Cardiac fibroblast (primary cell): ENCODE measurements at places on chromosomes 5 and 9.

DNA sequence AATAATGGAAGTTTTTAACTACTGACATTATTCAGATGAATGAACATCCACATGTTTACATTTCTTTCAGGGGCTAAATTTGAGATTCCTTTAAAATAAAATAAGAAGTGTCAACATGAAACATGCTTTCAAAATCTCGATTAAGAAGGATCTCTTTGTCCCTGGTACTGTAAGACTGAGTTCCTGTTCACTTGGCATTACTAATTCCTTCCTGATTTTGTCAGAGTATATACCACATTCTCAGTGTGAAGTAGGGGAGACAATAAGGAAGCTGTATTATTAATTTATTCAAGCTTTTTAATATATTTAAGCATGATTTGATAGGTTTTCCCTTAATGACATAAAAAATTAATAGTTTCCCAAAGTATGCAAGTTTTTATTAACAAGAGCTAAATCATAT is 81.5 kb upstream of the GRHPR start:
- no peak for DNase-seq

DNA sequence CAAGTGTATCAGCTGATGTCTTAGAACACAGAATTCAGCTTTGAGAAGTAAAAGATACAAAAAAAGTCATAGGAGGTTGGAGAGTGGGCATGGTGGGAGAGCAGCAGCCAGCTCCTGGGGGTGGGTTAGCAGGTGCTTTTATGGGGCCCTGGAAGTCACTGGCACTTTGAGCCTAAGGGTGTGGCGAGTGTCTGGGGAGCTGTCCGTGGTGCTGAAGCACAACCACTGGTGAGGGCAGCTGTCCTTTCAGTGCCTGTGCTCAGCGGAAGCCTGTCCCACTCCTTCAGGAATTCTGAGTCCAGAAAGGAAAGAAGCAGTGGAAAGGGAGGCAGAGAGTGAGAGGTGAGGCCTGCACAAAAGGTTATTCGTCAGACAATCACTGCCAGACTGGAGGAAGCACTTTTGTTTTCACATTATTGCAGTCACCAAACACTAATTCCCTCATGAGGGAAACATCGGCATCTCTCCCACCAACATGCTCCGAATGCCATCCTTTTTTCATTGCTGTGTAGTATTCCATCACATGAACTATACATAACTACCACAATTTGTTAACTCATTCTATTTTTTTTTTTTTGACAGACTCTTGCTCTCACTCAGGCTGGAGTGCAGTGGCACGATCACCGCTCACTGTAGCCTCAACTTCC is 59.4 kb upstream of the RAPGEF1 start:
- DNase-seq = peak; percentile 47

- no peak for DNase-seq
Observed at GRCh38 chr9:23777328-23777727, 48.7 kb downstream of the ELAVL2 start.

DNA sequence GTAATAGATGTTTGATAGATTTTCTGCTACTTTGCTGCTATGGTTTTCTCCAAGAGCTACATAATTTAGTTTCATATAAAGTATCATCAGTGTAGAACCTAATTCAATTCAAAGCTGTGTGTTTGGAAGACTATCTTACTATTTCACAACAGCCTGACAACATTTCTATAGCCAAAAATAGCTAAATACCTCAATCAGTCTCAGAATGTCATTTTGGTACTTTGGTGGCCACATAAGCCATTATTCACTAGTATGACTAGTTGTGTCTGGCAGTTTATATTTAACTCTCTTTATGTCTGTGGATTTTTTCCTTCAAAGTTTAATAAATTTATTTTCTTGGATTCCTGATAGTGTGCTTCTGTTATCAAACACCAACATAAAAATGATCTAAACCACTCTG is 35.1 kb upstream of the CCDC152 start:
- DNase-seq = no peak

DNA sequence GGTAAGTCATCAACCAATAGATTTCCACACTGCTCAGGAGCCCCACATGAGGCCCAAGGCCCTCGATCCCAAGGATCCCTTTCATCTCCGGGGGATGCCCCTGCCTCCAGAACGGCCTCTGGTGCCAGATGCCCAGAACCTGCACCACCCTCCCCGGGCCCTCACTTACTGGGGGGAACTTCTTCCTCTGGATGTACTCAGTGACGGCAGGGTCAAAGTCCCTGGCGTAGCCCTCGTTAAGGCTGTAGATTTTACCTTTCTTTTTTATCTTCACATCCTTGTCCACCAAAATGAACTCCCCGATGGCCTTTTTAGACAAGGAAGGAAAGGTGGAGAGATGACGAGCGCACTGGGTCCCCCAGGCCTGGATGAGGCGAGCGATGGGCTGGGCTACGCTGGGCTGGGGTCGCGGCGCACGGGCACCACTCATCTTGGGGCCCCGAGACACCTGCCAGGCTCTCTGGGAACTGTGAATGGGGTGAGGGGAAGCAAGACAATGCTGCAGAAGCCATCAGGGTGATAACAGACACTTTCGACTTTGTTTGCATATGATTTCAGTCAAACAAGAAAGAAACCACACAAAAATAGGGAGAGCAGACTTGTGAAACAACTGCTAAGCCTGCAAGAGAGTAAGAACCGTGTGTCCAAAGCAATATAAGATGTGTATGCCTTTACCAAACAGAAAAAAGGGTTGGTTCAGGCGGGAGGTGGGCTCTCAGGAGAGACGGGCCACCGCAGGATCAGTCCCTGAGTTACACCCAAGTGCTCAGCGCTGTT is 13.2 kb upstream of the FBP2 start:
- no peak for DNase-seq

GRCh38 chr9:34049630-34050384 is 1.1 kb upstream of the UBAP2 start:
- no peak for DNase-seq

GRCh38 chr5:65916636-65917035 is 9.7 kb upstream of the ERBIN start:
- no peak for DNase-seq

DNA sequence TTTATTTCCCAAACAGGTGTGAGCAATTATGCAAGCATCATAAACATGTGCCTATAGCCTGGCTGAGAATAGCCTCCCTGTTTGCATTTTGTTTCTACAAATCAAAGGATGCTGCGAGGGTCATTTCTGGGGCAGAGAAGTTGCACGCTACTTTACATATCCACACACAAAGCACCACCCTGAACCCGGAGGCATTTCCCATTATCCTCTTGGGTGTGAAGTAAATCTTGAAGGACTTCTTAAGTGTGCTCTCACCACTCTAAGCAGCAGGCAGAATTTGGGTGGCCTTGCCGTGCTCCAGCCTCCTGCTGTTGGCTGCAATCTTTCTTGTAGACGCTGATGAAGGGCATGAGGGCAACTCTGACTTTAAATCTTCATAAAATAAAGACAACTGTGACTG is 124.0 kb upstream of the TLE4 start:
- no peak for DNase-seq

GRCh38 chr9:4927701-4928100 is 57.4 kb upstream of the JAK2 start:
- no peak for DNase-seq

GRCh38 chr5:116411101-116411571 is 163.5 kb downstream of the SEMA6A start:
- DNase-seq = peak; percentile 31

GRCh38 chr5:123549256-123549904 is 37.4 kb downstream of the CSNK1G3 start:
- no peak for DNase-seq

GRCh38 chr9:94443032-94443722 is 111.7 kb upstream of the PCAT7 start:
- no peak for DNase-seq

DNA sequence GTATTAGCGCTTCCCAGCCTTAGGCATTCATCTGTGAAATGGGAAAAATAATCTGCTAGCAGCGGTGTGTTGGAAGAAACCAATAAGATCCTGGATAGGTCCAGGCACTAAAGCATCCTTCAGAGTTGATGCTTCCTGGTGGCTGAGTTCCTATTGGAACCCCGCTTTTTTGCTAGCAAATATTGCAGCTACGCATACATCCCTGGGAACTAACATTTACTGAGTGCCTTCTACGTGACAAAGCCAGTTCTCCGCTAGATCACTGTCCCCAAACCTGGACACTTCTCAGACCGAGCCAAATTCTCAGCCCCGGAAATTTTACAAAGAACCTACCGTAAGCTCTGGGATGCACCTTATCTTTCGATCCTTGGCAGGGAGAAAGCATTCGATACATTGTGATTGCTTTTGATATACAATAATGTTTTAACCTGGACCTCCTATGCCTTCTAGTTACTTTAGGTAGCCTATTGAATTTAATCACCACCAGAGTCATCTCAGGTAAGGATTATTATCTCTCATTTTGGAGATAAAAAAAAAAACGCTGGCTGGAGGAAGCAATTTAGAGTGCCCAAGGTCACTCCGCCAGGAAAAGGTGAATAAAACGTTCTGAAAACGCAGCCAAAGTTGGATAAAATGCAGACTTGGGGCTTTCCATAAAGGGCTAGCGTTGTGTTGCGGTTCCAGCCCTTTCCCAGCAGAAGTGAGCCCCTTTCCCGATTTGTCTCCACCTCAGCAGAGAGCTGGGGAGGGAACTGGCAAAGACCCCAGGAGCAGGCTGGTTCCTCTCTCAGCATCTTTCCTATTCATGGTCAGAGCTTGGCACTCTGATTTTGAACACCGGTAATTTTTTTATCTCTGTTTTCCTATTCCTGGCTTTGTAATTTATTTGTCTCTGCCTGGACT is 2.6 kb upstream of the MSX2 start:
- DNase-seq = no peak

GRCh38 chr9:83538172-83538889 is at the start of gene FRMD3:
Gene FRMD3, minus strand, starts transcription at chr9:83538401. Its CDS starts 170 bp downstream, at chr9:83538231.
- DNase-seq = peak; percentile 73

- DNase-seq = no peak
Observed at GRCh38 chr5:102700120-102700831, 54.8 kb upstream of the PAM start.

DNA sequence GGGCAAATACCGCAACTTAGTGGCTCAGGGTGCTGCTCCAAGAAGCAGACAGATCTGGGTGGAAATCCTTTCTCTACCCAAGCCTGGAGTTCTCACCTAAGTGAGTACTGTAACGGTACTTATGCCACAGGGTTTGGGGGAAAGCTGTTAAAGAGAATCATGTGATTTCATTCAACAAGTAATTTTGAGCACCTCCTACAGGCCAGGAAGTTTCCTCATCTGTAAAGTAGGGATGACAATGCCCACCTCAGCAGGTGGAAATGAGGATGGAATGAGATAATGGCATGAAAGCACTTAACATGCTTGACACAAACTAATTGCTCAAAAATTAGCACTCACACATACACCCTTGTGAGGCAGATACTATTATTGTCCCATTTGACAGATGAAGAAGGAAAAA is 114.1 kb downstream of the JAKMIP2 start:
- DNase-seq = no peak

GRCh38 chr9:108838017-108838416 is 17.8 kb downstream of the ACTL7B start:
- peak; percentile 10 for DNase-seq

DNA sequence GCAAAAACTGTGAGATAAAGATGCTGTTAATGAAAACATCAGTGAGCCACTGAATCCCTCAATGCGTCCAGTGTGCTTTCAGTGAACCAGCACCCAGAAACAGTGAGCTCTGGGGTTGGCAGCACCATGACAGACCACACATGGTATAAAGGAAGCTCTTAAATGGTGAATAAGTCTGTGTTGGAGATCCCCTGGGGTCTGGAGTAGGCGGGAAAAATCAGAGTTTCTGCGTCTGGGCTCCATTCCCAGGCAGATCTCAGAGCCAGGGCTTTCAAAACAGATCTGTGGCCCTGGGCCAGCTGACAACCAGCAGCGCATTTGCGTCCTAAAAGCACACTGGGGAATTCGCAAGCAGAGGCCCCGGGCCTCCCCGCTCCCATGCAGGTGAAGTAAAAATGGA is 233.5 kb downstream of the FRMD3 start:
- DNase-seq = peak; percentile 96

GRCh38 chr5:608429-609370 is 3.4 kb upstream of the CEP72 start:
- no peak for DNase-seq

DNA sequence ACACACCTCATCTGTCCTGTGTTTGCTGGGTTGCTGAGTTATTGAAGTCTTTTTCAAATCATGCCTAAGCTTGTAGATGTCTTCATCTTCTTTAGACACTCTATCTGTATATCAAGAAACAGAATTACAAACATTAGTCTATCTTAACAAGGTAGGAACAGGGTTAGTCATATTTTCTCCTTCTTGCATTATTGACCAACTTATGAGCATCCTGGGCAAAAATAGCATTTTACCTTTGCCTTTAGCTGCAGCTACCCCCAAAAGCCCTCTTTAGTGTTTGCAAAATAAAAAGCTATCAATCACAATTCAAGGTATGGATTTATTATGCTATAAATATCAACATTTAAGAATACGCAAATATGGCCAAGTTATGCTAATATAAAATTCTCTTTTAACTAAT is 3.4 kb downstream of the PLK2 start:
- peak; percentile 39 for DNase-seq

- no peak for DNase-seq
Observed at GRCh38 chr5:110687485-110687884, 39.0 kb downstream of the TMEM232 start.

- DNase-seq = no peak
Observed at GRCh38 chr5:169595172-169595820, 11.7 kb downstream of the SPDL1 start.

GRCh38 chr5:52895572-52896413 is 93.4 kb upstream of the ITGA2 start:
- DNase-seq = peak; percentile 42

DNA sequence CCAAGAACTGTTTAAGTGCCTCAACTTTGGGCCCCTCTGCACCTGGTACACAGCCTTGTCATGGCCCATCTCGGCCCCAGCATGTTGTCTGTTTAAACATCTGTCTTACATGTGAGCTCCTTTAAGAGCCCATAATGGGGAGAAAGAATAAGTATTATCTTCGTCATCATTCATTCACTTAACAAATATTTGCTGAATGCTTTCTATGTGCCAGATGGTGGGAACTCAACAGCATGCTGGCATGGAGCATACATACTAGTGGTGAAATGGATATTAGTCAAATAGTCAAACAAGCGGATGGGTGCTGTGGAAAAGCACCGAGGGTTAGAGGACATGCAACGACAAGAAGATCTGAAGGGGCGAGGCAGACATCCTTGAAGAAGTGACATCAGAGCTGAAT is 54.5 kb downstream of the GABBR2 start:
- DNase-seq = peak; percentile 51

GRCh38 chr9:69532396-69532795 is 139.8 kb downstream of the APBA1 start:
- no peak for DNase-seq

- no peak for DNase-seq
Observed at GRCh38 chr5:163660486-163660885, 155.1 kb downstream of the MAT2B start.

DNA sequence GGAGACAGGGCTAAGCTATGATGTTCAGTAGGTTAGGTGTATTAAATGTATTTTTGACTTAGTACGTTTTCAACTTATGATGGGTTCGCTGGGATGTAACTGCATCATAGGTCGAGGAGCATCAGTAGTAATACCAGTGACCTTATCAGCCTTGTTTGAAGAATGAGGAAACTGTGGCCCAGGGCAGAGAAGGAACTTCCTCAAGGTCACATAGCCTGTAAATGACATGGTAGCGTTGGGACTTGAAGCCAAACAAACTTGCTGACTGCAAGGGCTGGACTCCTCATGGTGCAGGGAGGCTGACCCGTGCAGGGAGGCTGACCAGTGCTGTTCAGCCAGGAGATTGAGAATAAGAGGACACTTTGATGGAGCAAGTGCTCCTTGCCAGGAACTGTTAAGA is 21.3 kb upstream of the PTPN3 start:
- DNase-seq = no peak
